Activated CD4-positive, CD25-positive, alpha-beta regulatory T cell treated with anti-CD3 and anti-CD28 coated beads, Interleukin-2, amount 50 U/mL, for 72 hours (primary cell): ENCODE measurements at places on chromosomes 2 and 18.

- no peak for DNase-seq
Measured at GRCh38 chr2:236608188-236608525, 38.5 kb downstream of the ACKR3 start.

DNA sequence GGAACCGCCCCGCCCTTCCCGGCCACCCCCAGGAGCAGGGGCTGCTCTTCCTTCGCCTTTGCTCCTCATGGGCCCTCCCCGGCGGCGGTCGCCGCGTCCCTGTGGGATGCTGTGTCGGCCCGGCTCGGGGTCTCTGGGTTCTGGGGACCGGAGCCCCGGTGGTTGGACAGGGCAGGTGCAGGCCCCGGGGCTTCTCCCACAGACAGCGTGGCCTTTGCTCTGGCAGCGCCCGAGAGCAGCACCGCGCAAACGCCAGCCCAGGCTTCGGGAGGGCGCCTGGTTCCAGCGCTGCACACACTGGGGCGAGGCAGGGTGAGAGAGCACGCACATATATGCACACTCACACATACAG, 9.0 kb upstream of the KCNG2 start:
- no peak for DNase-seq

DNA sequence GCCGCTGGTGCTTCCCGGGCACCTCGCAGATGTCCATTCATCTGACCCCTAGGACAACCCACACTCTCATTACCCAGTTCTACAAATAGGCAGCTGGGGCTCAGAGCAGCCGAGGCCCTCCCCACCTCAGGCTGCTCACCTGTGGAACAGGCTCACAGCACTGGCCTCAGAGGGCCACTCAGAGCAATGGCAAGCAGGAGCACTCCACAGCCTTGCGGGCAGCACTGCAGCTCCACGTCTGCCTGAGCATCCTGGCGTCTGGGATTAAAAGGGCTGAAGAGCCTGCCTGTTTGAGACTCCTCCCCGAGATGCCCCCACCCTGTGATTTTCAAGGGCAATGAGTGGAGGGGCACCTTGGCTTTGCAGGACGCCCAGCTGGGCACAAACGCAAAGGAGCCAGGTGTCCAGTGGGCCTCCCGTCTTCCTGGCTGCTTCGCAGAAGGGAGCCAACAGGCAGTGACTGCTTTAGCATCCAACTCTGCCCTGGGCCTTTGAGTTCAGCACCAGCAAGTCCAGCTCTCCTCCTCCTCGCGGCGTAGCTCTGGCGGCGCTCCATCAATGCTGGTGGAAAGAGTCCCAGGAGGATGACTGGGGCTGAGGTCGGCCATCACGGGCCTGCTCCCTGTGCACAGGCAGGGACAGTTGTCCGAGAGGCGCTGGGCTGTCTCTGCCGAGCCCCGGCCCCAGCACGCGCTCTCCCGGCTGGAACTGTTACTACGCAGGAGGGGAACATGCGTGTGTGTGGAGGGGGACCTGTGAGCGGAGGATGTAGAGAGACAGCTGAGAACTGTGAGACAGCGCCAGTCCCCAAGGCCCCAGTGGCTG, 297.2 kb downstream of the NDUFA10 start:
- DNase-seq = no peak

DNA sequence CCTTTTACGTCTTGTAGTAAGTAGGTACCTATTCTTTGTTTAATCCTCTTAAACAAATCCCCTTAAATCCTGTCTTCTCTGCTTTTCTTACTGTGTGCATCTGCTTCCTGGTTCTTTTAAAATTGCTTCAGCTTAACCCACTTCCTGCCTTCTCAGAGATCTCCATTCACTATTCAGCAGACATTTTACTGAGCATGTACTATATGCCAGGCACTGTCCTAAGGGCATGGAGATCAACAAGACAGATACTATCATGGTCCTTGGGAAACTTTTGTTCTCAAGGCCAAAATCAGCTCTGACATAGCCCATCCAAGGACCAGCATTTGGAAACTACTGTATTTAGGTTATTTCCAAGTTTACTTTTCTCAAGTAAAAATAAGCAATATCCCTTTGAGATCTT, 227.5 kb downstream of the TPGS2 start:
- no peak for DNase-seq

DNA sequence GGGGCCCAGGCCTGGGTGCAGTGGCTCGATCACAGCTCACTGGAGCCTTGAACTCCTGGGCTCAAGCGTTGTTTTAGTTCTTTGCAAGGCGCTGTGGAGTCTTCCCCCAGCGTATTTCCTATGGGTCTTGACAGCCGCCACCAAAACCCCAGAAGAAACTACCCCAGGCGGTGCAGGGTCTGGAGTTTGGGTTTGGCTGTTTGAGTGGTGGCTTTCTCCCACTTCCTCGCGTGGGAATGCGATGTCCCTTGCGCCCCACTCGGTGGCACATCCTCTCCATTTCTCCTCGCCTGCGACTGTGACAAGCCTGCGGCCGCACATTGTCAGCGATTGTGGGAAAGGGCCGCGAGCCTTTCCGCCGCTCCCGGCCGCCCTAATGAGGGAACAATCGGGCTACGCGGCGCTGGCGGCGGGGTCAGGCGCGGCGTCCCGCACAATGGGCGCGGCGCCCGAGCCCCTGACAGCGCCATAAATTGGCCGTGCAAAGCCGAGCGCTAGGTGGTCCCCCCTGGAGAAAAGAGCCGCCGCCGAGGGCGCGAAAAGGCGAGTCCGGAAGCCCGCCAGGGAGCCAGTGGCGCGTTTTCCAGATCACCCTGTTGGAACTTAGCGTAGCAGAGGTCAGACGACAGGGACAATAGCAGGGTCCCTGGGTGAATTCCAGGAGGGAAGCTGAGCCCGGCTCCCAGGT, 194.9 kb upstream of the POU3F3 start:
- DNase-seq = no peak

DNA sequence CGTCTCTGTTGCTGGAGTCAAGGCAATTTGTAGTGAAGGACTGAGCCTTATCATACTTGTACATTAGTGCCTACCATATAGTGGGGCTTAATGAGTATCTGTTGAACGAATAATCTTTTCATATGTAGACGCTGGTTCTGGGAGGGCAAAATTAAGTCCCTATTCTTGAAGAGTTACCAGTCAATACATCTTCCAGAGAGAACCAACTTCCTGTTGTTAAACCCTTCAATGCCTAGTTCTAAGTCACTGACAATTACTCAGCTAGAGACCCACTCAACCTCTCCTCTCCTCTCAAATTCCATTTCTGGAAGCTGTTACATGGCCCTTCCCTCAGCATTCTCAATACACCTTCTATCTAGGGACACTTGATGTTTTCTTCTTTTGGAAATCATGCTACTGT, 1.1 kb upstream of the MOB4 start:
- no peak for DNase-seq

GRCh38 chr2:127552336-127552735, 16.9 kb downstream of the MYO7B start:
- no peak for DNase-seq

- no peak for DNase-seq
Measured at GRCh38 chr2:26540961-26541360, 63.0 kb upstream of the OTOF start.

GRCh38 chr18:30280861-30281470, 761.6 kb downstream of the DSC3 start:
- no peak for DNase-seq

DNA sequence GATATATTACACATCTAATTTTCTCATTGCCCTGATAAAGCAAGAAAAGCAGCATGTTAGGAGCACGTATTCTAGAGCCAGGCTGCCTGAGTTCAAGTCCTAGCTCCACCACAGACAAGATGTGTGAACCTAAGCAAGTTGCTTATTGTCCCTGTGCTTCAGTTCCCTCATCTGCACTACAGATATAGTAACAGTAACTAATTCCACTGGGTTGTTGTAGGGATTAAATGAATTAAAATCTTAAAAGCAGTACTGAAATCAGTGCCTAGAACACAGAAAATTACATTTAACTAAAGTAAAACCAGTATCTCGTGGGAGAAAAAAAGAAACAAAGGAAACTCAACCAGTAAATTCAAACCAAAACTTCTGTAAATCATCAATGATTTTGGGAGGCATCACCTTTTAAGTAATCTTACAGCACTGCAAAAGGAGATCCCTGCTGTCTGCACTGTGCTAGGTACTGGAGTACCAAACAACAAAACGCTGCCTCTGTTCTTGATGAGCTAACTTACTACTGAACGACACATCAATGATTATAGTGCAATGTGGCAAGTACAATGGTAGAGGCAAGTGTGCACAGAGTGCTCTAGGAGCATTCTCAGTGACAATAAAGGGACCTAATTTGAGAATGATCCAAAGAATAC, 7.9 kb downstream of the MAP3K2 start:
- DNase-seq = no peak

DNA sequence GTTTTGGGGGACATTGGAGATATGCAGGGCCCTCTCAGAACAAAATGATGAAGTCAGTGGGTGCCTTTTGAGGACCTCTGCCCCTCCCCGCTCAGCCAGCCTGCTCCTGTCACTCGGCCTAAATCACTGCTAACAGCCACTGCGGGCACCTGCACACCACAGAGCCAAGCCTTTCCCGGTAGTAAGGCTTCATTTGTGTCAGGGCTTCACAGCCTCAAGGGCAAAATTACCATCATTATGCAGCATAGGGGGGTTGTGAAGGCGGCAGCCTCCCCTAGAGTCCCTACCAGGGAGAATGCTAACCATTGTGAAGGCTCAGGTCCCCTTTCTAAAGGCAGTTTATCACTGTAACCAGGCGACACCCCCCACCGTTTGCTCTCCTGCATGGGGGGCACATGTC, 519.8 kb upstream of the MYT1L start:
- no peak for DNase-seq

GRCh38 chr2:216352653-216353270, 19.5 kb downstream of the MARCHF4 start:
- no peak for DNase-seq

DNA sequence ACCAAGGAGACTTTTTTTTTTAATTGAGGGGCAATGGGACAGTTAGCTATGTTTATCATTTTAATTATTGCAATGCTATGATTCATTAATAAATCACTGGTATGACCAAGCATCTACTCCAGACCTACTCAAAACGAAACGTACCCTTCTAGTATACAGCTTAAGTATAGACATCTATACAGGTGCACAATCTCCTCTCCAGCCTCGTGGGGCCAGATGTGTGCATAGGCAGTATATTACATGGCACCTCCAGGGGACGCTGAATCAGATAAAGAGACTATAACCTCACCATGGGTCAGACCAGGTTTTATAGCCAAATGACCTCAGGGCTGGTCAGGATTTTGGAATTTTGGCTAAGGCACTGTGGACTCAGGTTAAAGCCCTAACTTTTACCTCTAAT, 86.6 kb downstream of the SS18 start:
- DNase-seq = no peak

DNA sequence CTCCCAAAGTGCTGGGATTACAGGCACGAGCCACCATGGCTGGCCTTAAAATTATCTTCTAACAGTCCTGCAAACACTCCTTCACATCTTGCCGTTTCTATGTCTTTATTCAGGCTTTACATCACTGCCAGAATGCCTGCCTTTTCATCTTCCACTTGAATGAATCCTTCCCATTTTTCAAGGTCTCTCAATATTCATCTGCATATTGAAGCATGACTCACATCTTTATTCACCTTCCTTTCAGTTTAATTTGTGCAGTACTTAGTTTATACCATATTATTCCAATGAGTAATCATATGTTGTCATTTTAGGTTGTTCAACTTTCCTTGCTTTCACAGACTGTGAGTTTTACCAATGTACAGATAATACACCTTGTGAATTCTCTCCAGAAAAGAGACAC, 510.1 kb upstream of the PIK3C3 start:
- DNase-seq = no peak

- DNase-seq = no peak
Measured at GRCh38 chr18:54210463-54210862, 14.0 kb downstream of the MBD2 start.

DNA sequence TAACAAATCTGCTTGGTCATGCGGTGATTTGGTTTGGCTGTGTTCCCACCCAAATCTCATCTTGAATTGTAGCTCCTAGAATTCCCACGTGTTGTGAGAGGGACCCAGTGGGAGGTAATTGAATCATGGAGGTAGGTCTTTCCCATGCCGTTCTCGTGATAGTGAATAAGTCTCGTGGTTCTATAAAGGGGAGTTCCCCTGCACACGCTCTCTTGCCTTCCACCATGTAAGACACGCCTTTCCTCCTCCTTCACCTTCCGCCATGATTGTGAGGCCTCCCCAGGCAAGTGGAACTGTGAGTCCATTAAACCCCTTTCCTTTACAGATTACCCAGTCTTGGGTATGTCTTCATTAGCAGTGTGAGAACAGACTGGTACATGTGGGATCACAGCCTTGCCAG, 36.7 kb downstream of the TRABD2A start:
- no peak for DNase-seq

DNA sequence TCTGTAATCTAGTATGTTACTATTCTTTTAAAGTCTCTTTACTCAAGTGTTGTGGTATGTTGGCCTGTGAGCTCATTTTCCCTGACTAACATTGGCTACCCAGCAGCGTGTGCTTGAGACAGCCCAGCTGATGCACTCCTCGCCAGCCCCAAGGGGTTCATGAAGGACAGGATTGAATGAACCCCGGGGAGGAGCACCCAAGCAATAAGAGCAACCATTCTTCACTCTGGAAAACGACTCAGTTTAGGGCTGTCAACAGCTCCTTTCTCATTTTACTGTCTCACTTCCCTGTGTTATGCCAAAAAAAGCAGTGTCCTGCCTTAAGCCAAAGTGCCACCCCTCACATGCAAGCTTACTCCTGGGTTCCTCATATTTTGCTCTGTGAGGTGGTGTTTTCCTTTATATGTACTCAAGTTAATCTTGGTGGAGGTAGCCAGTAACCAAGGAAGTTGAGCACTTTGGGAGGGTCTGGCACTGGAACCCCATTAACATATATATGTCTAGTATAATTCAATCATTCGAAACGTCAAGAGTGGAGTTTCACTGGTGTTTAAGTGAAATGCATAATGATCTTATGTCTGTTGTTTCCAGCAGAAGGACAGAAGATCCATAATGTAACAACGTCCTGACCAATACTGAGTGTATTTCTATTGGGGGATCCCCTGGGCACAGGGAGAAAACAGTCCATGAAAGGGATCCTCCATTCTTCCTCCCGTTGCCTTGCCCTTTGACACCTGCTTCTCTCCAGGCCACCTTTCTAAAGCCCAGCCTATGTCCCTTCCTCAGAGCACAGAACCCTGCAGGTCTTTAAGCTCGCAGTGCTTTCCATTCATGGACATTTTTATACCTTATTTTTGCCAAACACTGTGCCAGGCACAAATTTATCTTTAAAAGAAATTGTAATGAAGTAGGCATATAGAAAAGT, 43.2 kb downstream of the ATIC start:
- DNase-seq = no peak

- no peak for DNase-seq
Measured at GRCh38 chr2:47497843-47498460, 95.0 kb downstream of the MSH2 start.

GRCh38 chr18:30034818-30035217, 1007.7 kb downstream of the DSC3 start:
- no peak for DNase-seq

GRCh38 chr2:18559531-18560030, 872 bp downstream of the RDH14 start:
- no peak for DNase-seq

DNA sequence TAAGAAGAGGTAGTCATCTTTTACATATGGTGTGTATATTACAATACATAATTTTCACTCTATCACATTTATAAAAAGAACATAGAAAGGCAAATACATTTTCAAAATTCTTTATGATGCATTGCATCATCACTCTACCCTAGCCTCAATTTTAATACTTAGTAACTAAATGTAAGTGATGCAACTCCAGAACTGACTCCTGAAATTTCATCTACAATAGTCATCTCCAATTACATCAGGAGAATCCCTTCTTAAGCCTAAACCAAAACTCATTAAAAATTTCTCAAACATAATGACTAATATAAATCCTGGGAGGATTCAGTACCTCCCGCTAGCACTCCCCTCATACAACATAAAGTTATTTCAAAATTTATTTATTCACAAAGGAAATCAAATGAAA, 15.9 kb downstream of the TMX3 start:
- DNase-seq = no peak
